Daoy (cell line): ENCODE measurements at places on chromosomes 6 and 20.

- no peak for DNase-seq
Observed at GRCh38 chr6:134375220-134375580, 57.3 kb upstream of the SGK1 start.

GRCh38 chr6:39181333-39181732 is 47.9 kb downstream of the KCNK5 start:
- DNase-seq, result no peak

GRCh38 chr6:90458353-90459224 is 128.3 kb downstream of the MAP3K7 start:
- DNase-seq, result no peak

DNA sequence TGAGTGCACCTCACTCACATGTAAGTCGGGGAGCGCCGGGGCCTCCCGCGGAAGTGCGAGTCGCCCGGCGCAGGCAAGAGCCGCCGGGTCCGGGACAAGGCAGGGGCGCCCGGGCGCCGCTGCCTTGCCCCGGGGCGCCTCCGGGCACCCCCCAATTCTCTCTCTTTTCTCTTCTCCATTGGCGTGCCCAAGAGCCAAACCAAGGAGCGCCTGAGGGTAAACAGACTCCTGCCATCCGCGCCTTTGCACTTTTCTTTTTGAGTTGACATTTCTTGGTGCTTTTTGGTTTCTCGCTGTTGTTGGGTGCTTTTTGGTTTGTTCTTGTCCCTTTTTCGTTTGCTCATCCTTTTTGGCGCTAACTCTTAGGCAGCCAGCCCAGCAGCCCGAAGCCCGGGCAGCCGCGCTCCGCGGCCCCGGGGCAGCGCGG is 36.8 kb downstream of the GNAS start:
- no peak for DNase-seq

DNA sequence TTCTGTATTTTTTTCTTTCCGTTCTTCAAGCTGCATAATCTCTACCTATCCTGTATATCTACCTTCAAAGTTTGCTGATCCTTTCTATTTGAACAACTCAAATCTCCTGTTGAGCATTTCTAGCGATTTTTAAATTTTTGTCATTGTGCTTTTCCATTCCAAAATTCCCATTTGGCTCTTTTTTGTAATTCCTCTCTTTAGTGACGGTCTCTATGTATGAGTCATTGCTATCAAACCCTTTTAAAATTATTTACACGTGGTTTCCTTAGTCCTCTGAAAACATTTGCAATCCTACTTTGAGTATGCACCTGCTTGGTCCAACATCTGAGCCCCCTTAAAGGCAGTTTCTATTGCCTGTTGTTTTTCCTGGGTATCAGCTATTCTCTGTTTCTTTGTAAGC is 100.5 kb upstream of the FOXC1 start:
- no peak for DNase-seq
